ENCODE measurements at places on chromosomes 12 and 14. TPM values are rescaled to one million over a fixed set of nuclear protein-coding genes. Genes with fewer than 3 reads are reported as not detected.

SLC7A8 gene
- total RNA-seq, result 8.0 TPM

KRT6C gene
- total RNA-seq, result not detected

PAPLN gene
- 3.2 TPM for total RNA-seq

CCND2 gene
- 144 TPM for total RNA-seq

MIP gene
- 0.13 TPM for total RNA-seq

TSPAN8 gene
- 108 TPM for total RNA-seq

FBXO21 gene
- total RNA-seq, result 118 TPM

CLEC1B gene
- total RNA-seq, result not detected

GPRC5D gene
- total RNA-seq, result 0.13 TPM

RTL1 gene
- not detected for total RNA-seq

KLRC3 gene
- not detected for total RNA-seq

CHGA gene
- not detected for total RNA-seq

STON2 gene
- 0.85 TPM for total RNA-seq

TSPAN9 gene
- 63.0 TPM for total RNA-seq

TBC1D30 gene
- total RNA-seq, result 0.33 TPM

VRTN gene
- not detected for total RNA-seq

TESPA1 gene
- total RNA-seq, result not detected

GPR68 gene
- 1.4 TPM for total RNA-seq

GLIPR1L1 gene
- not detected for total RNA-seq

MORN3 gene
- 0.86 TPM for total RNA-seq

CPNE8 gene
- 12.9 TPM for total RNA-seq

SPIC gene
- total RNA-seq, result not detected

FLVCR2 gene
- 0.69 TPM for total RNA-seq

RHOJ gene
- 5.0 TPM for total RNA-seq

ABHD12B gene
- not detected for total RNA-seq

PTCSC3 gene
- total RNA-seq, result not detected

ART4 gene
- 6.1 TPM for total RNA-seq

FAM90A1 gene
- 0.13 TPM for total RNA-seq

RPGRIP1 gene
- not detected for total RNA-seq
